ENCODE measurements at places on chromosomes 7 and 10.

DNA sequence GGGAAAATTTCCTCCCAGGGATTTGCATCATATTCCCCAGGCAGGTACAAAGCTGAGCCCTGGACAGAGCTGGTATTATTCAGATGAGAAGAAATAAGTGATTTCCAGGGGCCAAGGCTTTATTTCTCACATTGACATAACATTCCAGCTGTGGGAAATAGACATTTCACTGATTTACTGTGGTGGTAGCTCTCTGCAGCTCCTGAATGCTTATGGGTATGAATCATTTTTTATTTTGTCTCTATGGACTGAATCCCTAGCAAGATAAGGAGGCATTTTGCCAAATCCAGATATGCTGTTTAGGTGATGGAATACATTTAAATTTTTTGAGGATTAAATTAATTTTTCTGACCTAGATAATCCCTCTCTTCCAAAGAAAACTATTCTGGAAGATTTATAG lies 97.9 kb downstream of the MTPN start:
- DNase-seq, result no peak

- DNase-seq, result no peak
These were observed 141.3 kb downstream of the GRK5 start for GRCh38 chr10:119348516-119349240.

GRCh38 chr10:126135941-126136595 lies 239.7 kb downstream of the FANK1 start:
- no peak for DNase-seq

- no peak for DNase-seq
These were observed 282.3 kb downstream of the TFEC start for GRCh38 chr7:115748123-115748738.

- no peak for DNase-seq
These were observed 13.7 kb upstream of the C10orf71 start for GRCh38 chr10:49285232-49285631.

DNA sequence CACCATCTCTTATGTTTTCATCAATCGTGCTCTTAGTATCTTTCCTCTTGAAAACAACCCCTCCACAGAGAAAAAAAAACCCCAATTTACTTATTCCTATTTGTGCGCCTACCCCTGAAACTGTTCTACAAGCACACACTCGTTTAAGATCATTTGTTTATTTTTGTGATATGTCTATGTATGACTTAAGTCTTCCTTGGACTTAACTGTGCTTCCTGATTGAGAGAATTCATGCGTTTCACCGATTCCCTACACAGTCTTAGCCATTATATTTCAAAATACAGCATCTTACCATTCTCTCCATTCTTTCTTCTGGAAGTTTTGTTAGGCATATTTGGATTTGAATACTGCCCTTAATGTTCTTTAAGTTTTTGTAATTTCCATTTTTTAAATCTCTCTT lies 159.4 kb downstream of the MLLT10 start:
- DNase-seq, result no peak

GRCh38 chr7:95646350-95646749 lies 50.0 kb upstream of the PDK4 start:
- DNase-seq, result no peak

- DNase-seq, result no peak
These were observed 86.2 kb downstream of the GPR85 start for GRCh38 chr7:113000316-113001020.

All from ureter (tissue), 1 donor.